CD8-positive, alpha-beta memory T cell (primary cell): ENCODE measurements at places on chromosomes 2 and 18. TPM values are rescaled to one million over a fixed set of nuclear protein-coding genes. Genes with fewer than 3 reads are reported as not detected.

GRCh38 chr2:50641633-50642032 is 390.3 kb downstream of the NRXN1 start:
- H3K4me3 ChIP-seq = no peak overlapping the region
- no peak for DNase-seq
- no peaks in the 10 kb centered on the region for H3K27me3 ChIP-seq
- H3K27ac ChIP-seq = no peak overlapping the region
- H3K4me1 ChIP-seq = no peaks in the 10 kb centered on the region
- no peaks in the 10 kb centered on the region for H3K36me3 ChIP-seq

DNA sequence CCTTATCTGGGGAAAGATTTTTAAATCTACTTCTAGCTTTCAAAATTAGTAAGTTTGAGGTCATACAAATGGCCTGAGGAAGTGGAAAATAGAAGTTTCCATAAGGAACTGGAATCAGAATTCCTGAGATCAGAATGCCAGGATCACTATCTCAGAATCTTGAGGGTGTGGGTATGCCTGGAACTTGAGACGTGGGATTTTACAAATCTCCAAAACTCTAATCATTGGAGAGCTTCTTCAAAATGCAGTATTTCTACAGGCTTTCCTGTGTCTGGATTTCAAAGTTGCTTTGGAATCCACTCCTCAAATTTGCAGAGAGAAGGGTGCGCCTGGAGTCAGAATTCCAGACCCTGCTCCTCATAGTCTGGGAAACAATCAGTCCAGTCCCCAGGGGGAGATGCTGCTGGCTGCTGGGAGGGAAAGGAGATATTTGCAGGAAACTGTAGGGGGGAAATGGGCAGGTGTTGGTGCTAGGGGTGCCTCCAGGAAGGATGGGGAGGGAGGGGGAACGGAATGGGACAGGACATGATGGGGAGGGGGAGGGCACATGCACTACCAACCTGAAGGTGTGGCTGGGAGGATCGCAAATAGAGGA is 31.0 kb upstream of the CATIP start:
- no peaks in the 10 kb centered on the region for H3K27me3 ChIP-seq
- no peak overlapping the region for H3K27ac ChIP-seq
- no peak overlapping the region for H3K4me3 ChIP-seq
- no peak for DNase-seq

DNA sequence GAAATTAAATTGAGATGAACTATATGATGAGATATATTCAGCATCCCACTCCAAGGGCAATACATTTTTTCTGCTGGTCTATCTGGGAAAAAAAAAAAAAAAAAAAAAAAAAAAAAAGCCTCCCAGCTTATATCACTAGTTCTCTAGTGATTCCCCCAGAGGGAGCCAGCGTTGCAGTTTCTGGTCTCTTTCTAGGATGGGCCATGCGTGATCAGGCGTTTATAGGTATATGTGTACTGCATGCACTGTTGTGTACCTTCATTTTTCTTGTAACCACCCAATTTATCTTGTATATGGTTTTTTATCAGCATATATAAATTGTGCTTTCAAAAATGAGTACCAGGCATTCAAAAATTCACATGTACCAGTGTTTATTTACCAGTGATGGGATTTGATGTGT is 35.1 kb downstream of the DCDC2C start:
- no peaks in the 10 kb centered on the region for H3K36me3 ChIP-seq
- no peaks in the 10 kb centered on the region for H3K4me1 ChIP-seq
- no peak for DNase-seq
- no peak overlapping the region for H3K27ac ChIP-seq
- H3K4me3 ChIP-seq = no peak overlapping the region
- peaks cover 3% of the 10 kb centered on the region for H3K27me3 ChIP-seq

The INHBB gene
- polyA plus RNA-seq = not detected

GRCh38 chr2:67179526-67179925 is 217.6 kb upstream of the ETAA1 start:
- no peaks in the 10 kb centered on the region for H3K36me3 ChIP-seq
- H3K4me3 ChIP-seq = no peak overlapping the region
- H3K4me1 ChIP-seq = no peaks in the 10 kb centered on the region
- H3K27ac ChIP-seq = no peak overlapping the region
- DNase-seq = no peak

The MEIS1 gene
- polyA plus RNA-seq = not detected

DNA sequence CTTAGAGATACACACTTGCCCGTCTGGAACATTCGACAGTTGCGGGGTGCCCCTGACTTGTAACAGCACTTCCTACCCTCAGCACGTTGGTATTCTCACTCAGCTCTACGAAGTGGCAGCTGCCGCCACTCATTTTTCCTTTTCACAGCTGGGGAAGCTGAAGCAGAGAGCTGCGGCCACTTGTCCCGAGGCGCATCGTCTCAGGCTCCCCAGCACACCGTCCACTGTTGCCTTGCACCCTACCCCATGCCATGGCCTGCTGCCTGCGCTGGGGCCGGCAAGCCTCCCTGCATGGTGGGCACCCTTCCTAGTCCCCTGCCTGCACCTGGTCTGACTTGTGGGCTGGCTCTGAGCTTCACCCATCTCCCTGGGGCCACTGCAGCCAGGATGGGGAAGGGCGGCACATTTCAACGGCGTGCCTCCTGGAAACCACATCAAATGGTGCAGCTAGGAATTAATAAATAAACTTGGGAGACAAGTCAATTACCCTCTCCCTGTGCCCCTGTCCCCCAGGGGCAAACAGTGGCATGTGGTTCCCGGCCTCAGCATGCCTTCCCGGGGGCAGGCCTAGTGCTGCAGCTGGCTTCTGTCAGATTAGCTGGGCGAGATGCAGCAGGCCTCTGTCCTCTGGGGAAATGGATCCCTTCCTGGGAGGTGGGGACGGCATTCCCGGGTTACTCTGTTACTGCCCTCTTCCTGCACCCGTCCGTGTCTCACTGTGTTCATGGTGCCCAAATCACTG is 64.7 kb upstream of the HAAO start:
- no peaks in the 10 kb centered on the region for H3K36me3 ChIP-seq
- H3K4me3 ChIP-seq = no peak overlapping the region
- no peaks in the 10 kb centered on the region for H3K27me3 ChIP-seq
- no peaks in the 10 kb centered on the region for H3K4me1 ChIP-seq

DNA sequence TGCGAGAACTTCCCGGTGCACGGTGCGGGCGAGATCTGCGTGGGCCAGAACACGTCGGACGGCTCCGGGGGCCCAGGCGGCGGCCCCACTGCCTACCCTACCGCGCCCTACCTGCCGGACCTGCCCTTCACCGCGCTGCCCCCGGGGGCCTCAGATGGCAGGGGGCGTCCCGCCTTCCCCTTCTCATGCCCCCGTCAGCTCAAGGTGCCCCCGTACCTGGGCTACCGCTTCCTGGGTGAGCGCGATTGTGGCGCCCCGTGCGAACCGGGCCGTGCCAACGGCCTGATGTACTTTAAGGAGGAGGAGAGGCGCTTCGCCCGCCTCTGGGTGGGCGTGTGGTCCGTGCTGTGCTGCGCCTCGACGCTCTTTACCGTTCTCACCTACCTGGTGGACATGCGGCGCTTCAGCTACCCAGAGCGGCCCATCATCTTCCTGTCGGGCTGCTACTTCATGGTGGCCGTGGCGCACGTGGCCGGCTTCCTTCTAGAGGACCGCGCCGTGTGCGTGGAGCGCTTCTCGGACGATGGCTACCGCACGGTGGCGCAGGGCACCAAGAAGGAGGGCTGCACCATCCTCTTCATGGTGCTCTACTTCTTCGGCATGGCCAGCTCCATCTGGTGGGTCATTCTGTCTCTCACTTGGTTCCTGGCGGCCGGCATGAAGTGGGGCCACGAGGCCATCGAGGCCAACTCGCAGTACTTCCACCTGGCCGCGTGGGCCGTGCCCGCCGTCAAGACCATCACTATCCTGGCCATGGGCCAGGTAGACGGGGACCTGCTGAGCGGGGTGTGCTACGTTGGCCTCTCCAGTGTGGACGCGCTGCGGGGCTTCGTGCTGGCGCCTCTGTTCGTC is 1.7 kb downstream of the FZD7 start:
- H3K36me3 ChIP-seq = no peaks in the 10 kb centered on the region
- no peak overlapping the region for H3K27ac ChIP-seq
- peaks cover 22% of the 10 kb centered on the region for H3K27me3 ChIP-seq
- peaks cover 5% of the 10 kb centered on the region for H3K4me1 ChIP-seq
- peak overlapping the region; percentile 56 for H3K4me3 ChIP-seq
- DNase-seq = peak; percentile 19

- DNase-seq = no peak
- no peak overlapping the region for H3K4me3 ChIP-seq
- H3K36me3 ChIP-seq = peaks cover 4% of the 10 kb centered on the region
Observed at GRCh38 chr18:68703326-68703725, 11.6 kb downstream of the TMX3 start.

DNA sequence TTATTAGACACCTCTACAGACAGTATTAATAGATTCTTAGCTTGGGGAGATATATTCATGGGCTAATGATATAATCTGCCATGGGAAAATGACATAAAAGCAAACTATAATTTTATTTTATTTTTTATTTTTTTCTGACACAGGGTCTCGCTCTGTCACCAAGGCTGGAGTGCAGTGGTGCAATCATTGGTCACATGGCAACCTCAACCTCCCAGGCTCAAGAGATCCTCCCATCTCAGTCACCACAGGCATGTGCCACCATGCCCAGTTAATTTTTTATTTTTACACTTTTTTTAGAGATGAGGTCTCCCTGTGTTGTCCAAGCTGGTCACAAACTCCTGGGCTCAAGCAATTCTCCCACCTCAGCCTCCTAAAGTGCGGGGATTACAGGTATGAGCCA is 39.3 kb downstream of the RTN4 start:
- no peaks in the 10 kb centered on the region for H3K27me3 ChIP-seq
- H3K4me3 ChIP-seq = no peak overlapping the region
- peaks cover 43% of the 10 kb centered on the region for H3K4me1 ChIP-seq
- H3K27ac ChIP-seq = no peak overlapping the region
- H3K36me3 ChIP-seq = no peaks in the 10 kb centered on the region

GRCh38 chr18:56987236-56987635 is 159.7 kb upstream of the BOD1L2 start:
- H3K27me3 ChIP-seq = no peaks in the 10 kb centered on the region
- no peaks in the 10 kb centered on the region for H3K4me1 ChIP-seq
- no peak overlapping the region for H3K4me3 ChIP-seq
- DNase-seq = no peak
